NCI-H1417 (cell line): ENCODE measurements at places on chromosomes 7 and 10.

- DNase-seq: no peak
Measured at GRCh38 chr7:537911-538634, 18.4 kb upstream of the PDGFA start.

DNA sequence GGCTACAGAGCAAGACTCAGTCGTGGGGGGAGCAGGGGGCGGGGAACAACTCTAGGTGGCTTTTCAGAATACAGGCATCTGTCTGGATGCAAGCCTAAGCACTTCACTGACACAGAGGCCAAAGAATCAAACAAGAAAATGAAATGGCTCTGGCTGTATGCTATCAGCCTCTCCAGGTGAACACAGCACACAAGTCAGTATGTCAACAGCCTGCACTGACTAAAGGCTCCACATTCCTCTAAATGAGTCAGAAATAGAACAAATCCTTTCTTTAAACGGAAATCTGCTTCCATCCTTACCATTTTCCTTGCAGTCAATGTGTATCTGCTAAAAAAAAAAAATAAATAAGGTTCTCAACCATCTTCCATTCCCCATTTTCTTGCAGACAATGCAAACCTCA is 88.3 kb downstream of the ARMH3 start:
- DNase-seq: no peak

DNA sequence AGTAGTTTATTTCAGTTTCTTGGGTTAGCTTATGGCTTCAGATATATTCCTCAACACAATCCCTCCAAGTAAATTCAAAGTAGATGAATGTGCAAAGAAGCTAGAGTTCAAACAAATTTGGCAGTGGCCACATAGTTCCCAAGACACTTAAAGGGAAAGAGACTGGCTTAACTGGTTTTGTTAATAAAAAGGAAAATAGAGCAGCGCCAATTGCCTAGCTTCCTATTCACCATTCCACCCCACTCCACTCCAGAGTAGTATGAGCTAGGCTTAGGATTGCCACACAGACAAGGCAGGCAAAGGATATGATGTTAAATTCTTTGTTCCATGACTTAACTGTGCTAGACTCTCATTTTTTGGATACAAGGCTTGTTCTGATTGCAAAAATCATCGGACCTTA is 2.0 kb downstream of the XRCC2 start:
- no peak for DNase-seq

GRCh38 chr7:76296743-76297740 is 5.4 kb upstream of the HSPB1 start:
- peak; percentile 21 for DNase-seq

DNA sequence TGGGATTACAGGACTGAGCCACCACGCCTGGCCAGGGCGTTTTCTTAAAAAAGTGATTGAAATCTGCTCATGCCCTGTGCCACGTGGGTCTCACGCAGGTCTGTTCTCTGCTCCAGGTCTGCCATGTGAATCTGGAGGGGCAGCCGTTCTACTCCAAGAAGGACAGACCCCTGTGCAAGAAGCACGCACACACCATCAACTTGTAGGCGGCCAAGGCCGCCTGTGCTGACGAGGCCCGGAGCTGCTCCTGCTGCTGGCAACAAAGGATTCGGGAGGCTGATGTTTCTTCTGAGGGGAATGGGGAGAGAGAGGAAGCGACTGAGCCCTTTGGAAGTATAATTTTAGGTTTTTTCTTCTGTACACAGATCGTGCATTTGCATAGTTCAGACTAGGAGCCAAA is 23.6 kb upstream of the BMPR1A start:
- no peak for DNase-seq

GRCh38 chr7:84055904-84056605 is 138.5 kb downstream of the SEMA3A start:
- DNase-seq: no peak

DNA sequence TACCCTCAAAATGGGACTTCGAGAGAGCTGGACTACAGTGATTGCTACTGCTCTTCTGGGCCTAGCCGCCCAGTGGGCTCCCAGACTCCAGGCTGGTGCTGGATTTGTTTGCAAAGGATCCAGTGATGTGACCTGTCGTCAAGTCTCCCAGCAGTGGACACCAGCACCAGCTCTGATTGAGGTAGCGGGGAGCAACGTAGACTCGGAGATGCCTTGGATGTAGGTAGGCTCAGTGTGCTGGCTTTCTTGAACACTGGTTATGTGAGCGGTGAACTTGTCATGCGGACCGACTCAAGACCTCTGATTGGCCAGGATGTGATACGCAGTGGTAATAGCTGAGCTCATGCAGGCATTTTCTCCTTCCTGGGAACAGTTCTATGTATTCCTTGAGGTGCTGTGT is 19.4 kb downstream of the AKR1C2 start:
- DNase-seq: no peak

GRCh38 chr10:51691135-51691534 is 8.3 kb downstream of the CSTF2T start:
- DNase-seq: no peak

GRCh38 chr7:132518102-132518838 is 58.0 kb downstream of the PLXNA4 start:
- DNase-seq: no peak

DNA sequence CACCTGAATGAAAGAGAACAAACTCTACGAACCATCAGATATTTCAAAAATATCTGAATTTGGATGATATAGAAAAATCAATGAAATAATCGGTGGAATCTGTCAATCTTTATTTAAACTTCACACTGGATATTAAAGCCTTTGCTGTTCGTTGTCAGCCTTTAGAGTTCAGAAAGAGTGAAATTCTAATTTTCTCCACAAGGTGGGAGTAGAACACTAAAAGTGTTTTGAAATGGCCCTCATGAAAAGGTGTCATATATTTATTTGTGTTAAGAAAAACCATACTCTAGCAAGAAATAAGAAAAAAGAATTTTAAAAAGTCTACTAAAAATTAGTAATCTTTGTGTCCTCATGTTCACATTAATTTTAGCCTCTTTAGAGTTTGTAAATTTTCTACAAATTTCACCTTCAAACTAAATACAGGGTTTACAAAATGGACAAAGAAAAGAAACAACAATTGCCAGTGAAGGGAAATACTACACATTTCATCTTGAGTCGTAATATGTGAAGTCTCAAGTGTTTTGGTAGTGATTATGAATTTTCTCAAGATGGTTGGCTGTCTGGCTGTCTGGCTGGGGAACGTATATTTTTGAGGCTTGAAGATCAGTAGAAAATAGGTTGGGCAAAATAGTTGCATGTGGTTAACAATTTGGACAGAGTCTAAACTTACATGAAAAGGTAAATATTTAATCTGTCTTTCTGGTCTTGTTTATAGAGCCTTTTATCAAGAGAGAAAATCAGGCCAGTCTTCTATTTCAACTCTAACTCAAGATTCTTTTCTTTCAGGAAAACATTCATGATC is 43.7 kb downstream of the DNAJB9 start:
- DNase-seq: peak; percentile 88

GRCh38 chr7:90511776-90512175 is 42.3 kb downstream of the PTTG1IP2 start:
- no peak for DNase-seq

GRCh38 chr10:124003871-124004662 is 89.3 kb downstream of the CHST15 start:
- no peak for DNase-seq

DNA sequence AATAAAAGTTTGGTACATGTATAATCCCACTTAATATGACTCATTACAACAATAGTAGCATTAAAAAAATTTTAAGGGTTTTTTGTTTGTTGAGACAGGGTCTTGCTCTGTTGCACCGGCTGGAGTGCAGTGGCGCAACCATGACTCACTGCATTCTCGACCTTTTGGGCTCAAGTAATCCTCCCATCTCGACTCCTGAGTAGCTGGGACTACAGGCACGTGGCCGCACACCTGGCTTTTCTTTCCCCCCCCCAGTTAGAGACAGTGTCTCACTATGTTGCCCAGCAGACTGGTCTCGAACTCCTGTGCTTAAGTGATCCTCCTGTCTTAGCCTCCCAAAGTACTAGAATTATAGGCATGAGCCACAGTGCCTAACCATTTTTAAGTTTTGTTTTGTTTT is 40.7 kb downstream of the KMT2C start:
- DNase-seq: no peak

- peak; percentile 67 for DNase-seq
Measured at GRCh38 chr7:77657427-77658224, 38.6 kb upstream of the RSBN1L start.

- no peak for DNase-seq
Measured at GRCh38 chr7:32762925-32763293, 128.7 kb downstream of the KBTBD2 start.

DNA sequence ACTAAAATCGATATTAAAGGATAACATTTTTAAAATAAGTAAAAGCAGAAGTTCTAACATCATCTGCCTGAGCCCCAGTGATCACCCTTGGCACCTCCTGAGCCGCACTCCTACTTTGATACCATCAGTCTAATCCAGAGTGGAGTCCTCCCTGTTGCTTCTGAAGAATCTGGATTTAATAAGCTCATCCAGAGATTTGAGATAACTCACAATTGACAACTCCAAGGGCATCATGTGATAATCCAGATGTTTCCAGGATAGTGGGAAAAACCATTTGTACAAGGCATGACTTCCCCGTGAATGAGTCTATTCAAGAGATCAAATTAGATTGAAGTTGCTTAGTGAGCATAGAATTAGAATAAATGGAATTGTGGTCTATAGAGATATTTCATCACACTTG is 475.8 kb upstream of the C7orf33 start:
- DNase-seq: no peak

GRCh38 chr7:5231811-5232484 is 41.9 kb downstream of the WIPI2 start:
- DNase-seq: no peak

DNA sequence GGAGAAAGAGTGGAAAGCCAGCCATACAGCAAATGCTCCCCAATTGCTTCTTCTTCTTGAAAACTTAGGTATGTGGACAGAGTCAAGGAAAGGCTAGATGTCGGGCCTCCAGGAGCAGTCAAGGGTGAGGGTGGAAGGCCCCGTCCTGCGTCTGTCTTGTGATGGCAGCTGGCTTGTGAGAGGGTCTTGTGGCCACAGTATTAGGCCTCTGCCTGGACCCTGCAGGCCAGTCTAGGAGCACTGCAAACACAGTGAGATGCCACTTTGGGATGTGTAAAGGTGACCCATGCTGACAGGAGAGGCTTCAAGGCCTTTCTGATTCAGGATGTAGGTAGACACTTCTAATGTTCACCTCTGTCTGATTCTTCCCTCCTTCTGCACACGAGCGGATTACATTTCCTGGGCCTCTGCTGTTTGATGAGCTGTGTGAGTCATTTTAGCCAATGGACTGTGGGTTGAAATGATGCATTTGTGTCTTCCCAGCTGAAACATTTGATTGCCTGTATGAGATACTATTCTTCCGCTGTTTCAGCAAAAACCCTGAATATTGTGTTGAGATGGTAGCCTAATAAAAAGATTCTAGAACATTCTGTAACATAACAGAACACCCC is 135.4 kb downstream of the EMX2 start:
- DNase-seq: no peak

DNA sequence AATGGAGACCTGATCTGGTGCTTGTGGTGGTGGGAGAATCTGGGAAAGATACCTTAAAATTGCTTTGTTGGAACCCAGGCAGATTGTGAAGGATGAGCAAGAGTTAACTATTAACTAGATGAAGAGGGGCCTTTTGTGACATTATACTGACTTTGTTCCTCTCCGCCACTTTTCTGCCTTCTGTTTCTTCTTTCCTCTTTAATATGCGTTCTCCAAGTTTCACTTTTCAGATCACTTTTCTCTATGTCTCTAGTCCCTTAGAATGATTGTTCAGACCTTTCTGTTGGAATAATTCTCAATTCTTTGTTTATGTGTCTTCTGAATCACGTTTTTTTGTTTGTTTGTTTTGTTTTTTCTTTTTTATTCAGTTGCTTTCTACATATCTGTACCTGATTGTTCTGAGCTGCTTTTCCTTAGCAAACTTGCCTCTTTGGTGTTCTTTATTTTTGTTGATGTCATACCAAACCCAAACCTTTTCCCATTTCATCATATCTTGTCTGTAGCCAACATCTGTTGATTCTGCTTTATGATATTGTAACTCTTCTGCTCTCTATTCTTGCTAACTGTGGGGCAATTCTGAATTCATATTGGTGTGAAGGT is 2.8 kb downstream of the BMPR1A start:
- DNase-seq: no peak

DNA sequence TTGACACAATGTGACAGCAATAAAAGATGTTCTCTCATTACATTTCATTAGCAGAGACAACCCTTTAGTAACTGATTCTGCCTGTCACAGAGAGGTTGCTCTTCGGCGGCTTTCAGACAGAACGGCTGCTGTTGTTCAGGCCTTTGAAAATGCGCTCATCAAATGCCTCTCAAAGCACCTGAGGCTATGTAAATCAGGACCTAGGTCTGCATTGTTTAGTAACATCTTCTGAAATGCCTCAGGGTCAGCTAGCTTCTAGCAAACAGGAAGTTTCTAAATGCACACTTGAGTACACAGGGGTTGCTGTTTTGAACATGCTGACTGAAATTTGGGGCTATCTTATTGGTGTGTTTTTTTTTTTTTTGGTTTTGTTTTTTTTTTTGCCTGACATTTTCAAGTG is 143.3 kb upstream of the DKK1 start:
- peak; percentile 33 for DNase-seq

DNA sequence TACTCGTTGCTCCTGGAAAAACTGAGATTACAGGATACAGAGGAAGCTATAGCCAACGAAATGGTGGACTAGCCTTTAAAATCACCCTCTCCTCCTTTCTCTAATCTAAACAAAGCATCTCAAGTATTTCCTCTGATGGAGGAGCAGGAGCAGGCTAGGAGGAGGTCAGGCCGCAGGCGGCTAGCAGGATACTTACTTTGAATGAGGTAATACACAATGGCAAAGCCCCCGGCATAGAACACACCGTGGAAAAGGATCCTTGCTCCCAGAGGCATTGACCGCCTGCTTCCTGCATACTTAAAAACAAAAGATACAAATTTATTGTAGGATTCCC is 64.4 kb downstream of the STK17A start:
- DNase-seq: no peak

- no peak for DNase-seq
Measured at GRCh38 chr7:30403477-30403876, 75.1 kb downstream of the NOD1 start.

DNA sequence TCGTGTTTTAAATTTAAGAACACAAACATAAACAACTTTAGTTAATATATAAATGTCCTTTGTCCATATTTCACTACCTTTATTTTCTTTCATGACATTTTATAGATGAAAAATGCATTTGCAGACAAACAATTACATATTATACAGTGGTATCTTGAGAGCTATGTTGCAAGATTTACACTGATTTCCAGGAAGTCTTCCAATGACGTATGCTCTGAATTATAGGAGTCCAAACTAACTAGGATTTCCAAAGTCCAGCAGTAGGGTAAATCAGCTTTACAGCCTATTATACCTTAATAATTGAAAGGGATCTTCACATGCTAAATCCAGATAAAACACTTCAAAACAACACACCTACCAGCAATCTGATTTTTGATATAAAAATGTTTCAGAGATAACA is 69.4 kb downstream of the HYCC1 start:
- DNase-seq: no peak

DNA sequence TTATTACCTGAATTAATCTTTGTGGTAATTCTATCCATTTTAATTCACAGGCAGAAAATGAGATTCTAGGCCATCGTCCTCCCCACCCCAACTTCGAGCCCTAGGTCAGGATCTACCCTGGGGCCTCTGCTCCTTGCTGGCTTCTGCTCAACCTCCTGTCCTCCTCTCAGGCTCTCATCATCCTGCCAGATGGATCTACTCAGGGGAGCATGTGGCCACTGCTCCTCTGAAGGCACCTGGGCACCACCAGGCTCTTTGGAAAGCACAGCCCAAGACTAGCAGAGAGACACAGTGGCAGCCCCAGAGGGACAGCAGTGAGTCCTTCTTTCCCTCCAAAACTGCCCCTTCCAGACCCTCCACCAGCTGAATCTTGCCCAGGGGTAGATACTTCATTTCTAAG is 248.2 kb downstream of the TCERG1L start:
- no peak for DNase-seq
